GM06990 (cell line): ENCODE measurements at places on chromosomes 12 and 14.

DNA sequence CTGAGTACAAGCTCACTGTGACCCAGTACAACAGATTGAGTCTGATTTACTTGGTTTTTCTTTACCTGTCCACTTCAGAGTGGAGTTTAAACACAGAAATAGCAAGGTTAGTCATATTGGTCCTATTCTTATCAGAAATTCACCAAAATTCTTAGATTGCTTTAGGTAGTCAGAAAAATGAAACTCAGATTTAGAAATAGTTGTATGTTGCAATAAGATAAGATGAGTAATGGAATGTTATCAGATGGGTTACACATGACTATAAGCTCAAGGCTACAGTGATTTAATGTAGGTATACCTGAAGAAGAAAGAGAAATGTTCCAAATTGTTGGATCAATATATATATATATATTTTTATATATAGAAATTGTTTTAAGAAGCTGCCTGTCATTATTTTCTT is 524.1 kb downstream of the LRFN5 start:
- DNase-seq: no peak

- DNase-seq: no peak
Measured at GRCh38 chr12:23810329-23810902, 139.1 kb downstream of the SOX5 start.

- no peak for DNase-seq
Measured at GRCh38 chr14:79332504-79333197, 878.7 kb downstream of the DIO2 start.

DNA sequence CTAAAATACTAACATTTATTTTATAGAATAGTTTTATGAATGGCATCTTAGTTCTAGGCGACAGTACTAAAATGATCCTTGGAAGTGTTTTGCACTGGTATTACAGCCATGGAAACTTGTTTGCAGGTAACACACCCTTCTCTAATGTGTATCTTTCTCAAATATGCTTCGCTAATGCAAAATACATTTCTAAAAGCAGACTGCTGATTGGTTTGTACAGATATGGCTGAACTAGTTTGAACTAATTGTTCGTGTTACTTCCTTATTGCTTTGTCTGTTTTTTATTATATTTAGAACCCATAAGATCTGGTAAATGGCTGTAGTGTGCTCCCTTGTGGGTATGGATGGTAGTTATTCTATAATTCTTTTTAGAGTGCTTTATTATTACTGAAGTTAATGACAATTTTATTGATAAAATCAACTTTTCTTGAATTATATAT is 53.0 kb downstream of the ATF7IP start:
- DNase-seq: no peak

GRCh38 chr12:32589165-32589865 is 89.8 kb upstream of the DNM1L start:
- DNase-seq: peak; percentile 20

- DNase-seq: no peak
Measured at GRCh38 chr14:56751471-56751870, 58.8 kb downstream of the OTX2 start.

DNA sequence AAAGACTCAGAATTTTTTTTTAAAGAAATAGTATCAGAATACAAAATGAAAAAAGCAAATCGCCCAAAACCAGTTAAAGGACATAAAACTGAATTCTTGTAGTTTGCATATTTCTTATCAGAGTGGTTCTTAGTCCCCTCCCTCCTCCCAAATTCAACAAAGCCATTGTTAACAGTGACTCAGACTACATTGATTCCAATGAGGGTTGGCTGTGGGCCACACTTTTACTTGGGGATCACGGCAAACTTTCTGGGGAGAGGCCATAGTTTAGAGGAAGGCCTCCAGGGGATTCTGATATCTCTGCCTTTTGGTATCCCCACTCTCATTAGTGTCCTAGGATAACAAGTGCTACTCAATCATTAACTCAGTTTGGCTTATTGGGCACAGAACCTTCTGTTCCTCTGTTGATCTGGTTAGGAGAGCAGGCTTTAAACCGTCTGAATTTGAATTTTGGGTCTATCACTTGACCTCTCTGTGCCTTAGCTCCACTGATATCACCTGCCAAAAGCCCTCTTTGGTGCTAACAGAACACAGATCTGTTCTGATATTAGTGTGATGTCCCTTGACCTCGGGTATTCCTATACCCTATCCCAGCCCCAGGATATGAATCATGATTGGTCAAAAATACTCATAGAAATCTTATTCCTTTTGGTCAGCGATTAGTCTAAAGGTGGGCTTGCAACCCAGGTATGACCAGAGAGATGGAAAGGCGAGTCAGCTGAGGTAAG is 45.2 kb upstream of the APPL2 start:
- DNase-seq: no peak

- DNase-seq: no peak
Measured at GRCh38 chr12:3545121-3545796, 54.3 kb downstream of the PRMT8 start.

GRCh38 chr12:22046090-22046967 is at the start of gene CMAS:
Gene CMAS, plus strand, starts transcription at chr12:22046218. Its CDS starts 86 bp downstream, at chr12:22046304.
- DNase-seq: peak; percentile 83

GRCh38 chr12:93978553-93978952 is 169.8 kb upstream of the PLXNC1 start:
- DNase-seq: no peak

- DNase-seq: no peak
Measured at GRCh38 chr14:99648027-99648784, 3.3 kb downstream of the HHIPL1 start.

DNA sequence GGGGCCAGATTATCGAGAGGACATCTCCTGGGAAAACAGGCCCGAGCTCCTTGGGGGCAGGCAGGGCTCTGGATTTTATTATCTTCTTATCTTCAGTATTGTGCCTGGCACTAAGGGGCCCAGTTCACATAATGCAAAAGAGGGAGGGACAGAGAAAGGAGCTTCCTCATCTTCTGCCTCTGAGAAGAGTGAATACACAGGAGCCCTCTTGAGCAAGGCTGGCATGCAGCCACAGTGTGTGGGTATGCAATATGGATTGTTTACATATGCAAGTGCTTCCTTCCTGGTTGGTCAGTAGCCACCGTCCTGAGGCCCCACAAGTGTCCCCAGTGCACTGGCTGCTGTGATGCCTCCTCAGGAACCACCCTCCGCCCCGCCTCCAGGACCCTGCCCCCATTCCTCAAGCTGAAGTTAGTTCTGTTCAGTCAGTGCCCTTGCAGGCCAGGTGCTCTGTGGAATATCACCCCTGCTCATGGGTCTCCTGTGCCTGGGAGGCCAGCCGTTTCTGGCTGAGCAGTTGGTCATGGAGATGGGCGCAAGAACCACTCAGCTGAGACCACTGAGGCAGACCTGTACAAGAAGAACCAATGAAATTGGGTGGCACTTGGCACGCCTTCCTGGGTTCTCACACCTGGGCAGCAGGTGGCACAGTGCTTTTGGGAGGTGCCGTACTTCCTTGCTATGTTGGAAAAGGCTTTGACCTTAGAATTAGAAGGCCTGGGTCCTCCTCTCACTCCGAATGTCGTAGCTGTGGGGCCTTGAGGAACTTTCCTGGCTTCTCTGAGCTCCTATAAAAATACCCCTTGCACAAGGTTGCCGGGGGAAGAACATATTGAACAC is 35.1 kb upstream of the ACTN1 start:
- no peak for DNase-seq

GRCh38 chr12:105076913-105077312 is 7.3 kb downstream of the ALDH1L2 start:
- no peak for DNase-seq

- DNase-seq: no peak
Measured at GRCh38 chr12:830111-830867, 77.9 kb downstream of the WNK1 start.

- DNase-seq: no peak
Measured at GRCh38 chr14:95679148-95679815, 6.9 kb upstream of the TCL1B start.

- DNase-seq: peak; percentile 30
Measured at GRCh38 chr14:77459072-77459723, 1.3 kb downstream of the AHSA1 start.

DNA sequence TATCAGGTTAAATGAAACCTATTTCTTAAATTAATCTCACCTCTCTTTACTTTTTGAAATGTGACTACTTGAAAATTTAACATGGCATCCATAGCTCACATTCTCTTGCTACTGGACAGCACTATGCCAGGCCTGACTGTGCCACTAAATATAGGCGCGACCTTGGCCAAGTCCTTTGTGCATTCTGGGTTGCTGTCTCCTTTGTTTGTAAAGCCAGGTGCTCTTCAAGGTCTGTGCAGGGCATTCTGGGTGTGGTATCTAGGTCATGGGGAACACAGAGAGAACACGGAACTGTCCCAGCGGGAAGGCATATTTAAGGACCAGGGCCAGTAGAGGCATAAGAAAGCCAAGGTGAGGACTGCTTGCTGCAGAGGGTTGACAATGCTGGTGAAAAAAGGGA is 121.2 kb downstream of the ZNF664 start:
- DNase-seq: no peak

DNA sequence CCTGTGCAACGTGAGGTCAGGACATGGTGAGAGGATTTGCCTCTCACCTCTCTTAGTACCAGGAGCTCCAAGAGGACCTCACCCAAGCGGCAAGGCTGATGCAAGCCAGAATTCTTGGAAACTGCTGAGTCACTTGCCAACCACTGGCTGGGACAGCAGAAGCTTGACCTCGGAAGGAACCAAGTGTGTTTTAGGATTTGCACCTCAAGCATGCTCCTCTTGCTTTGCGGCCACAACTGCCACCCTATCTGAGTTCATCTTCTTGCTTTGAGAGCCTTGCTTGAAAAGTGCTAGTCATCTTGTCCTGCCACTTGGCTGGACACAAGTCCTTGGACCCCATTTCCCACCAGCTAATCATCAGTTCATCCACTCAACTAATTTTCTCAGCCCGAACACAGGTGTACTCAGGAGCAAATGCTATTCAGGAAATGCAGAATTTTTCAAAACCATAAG is 195.8 kb downstream of the SLC25A21 start:
- no peak for DNase-seq

- no peak for DNase-seq
Measured at GRCh38 chr14:101250948-101251811, 310.1 kb upstream of the DIO3 start.

DNA sequence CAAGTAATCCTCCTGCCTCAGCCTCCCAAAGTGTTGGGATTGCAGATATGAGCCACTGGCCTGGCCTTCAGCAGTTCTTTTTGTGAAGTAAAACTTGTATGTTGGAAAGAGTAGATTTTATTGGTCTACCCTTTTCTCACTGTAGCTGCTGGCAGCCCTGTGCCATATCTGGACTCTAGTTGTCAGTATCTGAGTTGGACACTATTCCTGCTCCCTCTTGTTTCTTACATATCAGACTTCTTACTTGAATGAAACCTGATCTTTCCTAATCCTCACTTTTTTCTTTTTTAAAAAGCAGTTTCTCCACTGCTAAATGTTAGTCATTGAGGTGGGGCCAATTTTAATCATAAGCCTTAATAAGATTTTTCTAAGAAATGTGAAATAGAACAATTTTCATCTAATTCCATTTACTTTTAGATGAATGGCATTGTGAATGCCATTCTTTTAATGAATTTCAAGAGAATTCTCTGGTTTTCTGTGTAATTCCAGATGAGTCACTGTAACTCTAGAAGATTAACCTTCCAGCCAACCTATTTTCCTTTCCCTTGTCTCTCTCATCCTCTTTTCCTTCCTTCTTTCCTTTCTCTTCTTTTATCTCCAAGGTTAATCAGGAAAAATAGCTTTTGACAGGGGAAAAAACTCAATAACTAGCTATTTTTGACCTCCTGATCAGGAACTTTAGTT is 88.7 kb downstream of the APAF1 start:
- no peak for DNase-seq

- no peak for DNase-seq
Measured at GRCh38 chr12:55068416-55069010, 48.7 kb downstream of the NEUROD4 start.

DNA sequence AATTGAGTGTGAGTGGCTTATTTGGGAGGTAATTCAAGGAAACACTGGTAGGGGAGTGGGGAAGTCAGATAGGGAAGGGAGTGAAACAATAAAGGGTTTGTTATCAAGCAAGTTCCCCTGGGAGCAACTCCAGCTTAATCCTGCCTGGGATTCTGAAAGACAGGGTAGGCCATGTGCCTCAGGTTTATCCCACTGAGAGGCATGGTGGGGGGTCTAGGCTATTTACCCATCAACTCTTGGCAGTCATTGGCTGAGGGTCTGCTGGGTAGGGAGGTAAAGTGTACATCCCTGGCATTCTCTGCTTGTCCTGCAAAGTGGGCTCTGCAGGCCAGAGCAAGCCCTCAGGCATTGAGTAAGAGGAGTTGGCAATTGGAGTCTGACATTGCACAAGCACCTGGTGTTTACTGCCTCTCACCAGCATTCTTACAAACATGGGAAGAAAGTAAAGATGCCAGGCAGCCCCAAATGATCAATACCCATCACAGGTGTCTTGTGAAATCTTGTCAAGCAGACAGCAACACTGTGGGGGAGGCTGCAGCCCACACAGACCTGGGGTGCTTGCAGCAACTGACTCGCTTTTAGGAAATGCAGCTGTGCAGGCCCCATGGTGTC is 169.3 kb downstream of the KTN1 start:
- DNase-seq: no peak

- DNase-seq: no peak
Measured at GRCh38 chr14:55626131-55626530, 46.1 kb downstream of the KTN1 start.
